Effector memory CD4-positive, alpha-beta T cell (primary cell): ENCODE measurements at places on chromosomes 2 and 18.

GRCh38 chr2:168639018-168639417 is 163.4 kb upstream of the NOSTRIN start:
- no peak for DNase-seq

GRCh38 chr2:86274918-86275275 is 62.5 kb downstream of the REEP1 start:
- DNase-seq = no peak

DNA sequence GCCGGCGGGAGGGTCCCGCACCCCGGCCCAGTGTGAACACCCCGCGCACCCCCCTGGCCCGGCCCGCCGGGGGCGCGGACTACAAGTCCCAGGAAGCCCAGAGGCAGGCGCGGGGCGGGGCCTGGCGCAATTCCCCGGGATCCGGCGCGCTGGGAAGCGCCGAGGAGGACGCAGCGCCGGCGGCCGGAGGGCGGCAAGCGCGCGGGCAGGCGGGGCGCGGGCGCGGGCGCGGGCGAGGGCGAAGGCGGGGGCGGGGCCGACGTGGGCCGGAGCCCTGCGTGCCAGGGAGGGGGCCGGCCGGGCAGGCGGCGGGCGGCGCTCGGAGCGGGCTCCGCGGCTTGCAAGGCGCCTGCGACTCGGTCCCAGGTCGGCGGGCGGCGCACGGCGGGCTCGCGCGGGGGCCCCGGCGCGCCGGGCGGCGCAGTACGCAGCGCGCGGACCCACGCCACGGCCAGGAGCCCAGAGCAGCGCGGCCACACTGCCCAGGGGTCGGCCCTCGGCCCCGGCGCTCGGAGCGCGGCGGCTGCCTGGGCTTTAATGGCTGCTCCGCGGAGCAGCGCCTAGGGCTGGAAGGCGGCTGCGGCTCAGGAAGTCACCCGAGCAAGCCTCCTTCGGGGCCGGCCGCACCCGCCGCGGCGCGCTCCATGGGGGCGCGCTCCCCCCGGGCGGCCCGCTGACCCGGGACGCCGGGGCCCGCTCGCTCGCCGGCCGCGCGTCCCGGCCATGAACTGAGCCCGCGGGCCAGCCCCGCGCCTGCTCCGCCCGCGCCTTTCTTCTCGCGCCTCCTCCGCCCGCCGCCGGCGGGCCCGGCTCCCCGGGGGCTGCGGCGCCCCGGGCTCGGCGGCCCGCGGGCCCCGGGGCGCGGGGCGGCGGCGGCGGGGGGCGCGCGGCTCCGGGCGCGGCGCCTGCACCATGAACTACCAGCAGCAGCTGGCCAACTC is at the start of gene AGAP1:
Gene AGAP1 (plus strand): TSS at position 269 of the 941 bp plus-strand sequence.
- no peak for DNase-seq

- no peak for DNase-seq
Observed at GRCh38 chr2:201558665-201559064, 84.6 kb downstream of the TMEM237 start.

GRCh38 chr2:37570773-37571586 is 100.5 kb downstream of the CDC42EP3 start:
- no peak for DNase-seq

DNA sequence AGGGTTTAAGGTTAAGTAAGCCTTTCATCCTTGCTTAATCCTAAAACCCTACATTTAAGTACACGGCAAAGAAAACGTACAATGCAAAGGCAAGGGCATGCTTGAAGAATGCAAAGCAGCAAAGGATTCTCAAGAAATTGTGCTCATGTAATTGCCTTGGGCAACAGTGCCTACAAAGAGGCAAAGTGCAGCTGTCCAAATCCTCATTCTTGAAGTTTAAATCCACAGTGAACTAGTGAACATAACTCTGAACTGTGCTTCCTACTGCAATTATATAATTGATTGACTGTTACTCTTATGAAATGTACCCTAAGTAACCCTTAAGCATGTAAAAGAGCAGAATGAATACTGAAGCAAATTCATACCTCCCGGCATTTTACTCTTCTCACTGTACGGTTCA is 85.4 kb downstream of the MAP3K20 start:
- no peak for DNase-seq
